ENCODE measurements at places on chromosomes 5 and 9.

DNA sequence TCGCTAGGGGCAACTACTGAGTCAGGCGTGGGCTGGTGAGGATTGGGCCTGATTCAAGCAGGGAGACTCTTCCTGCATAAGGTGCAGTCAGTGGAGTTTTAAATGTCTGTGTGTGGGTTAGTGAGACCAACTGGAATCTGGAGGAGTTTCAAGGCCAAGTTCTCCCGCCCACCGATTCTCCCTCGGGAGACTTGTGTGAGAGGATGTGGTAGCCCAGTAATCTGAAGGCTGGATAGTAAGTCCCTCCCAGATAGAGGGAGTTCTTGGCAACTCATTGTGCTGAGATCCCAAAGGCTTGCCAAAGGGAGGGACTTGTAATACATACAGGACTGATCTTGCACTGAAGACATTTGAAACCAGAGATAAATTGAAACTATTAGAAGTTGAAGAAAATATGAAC is 51.8 kb downstream of the WDR36 start:
- no peak for DNase-seq

DNA sequence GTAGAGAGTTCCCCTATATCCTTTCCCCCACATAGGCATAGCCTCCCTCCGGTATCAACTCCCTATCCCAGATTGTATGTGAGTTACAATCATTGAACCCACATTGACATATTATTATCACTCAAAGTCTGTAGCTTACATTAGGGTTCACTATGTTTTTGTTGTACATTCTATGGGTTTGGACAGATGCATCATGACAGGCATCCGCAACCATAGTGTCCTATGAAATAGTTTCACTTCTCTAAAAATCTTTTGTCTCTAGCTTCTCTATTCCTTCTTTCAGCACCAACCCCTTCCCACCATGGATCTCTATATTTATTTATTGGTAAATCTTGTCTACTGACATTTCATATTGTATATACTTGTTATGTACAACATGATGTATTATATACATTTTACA is 31.6 kb downstream of the TAF11L14 start:
- DNase-seq, result no peak

DNA sequence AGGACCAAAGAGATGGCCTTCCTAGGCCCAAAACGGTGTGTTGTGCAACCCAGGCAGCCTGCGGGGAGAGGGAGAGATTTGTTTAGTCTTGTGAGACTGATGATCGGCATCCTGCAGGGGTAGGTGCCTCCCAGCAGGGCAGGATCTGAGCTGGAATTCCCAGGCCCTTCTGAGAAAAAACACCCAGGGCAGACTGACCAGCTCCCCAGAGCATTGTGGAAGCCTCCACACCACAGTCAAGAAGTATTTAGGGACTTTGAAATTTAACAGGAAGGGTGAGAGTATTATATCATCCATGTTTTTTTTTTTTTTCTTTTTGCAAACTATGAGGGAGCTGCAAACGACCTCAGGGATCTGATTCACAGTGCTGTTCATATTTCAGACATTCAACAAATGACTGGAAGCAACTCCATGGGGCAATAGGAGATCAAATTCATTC is 104.5 kb upstream of the LHFPL2 start:
- DNase-seq, result no peak

DNA sequence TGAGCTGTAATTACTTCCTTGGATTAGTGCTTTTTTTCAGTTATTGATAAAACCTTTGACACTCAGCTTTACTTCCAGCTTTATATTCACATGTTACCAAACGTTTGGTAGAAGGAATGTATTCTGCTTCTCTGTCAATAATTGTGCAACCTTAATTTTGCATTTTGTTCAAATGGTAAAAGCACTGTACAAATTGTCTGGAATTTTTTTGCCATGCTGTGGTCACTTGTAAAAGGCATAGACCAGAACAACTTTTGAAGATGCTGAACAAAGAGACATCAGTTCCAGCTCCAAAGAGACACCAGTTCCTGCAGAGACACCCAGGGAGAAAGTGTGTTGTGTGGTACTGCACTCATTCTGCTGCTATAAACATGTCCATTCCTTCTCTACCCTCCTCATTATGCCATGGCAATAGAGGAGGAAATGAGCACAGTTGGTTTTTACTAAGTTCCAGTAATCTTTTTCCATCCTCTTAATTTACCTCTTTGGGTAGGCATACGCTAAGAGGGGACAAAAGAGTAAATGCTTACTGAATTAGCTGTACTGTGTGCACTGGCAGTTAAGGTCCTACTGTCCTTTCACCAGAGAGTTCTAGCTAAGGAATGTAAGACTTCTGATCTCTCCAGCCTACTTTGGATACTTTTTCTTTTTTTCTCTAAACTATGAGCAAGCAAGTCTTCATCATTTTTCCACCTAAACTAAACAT is 387.4 kb downstream of the FGF10 start:
- DNase-seq, result no peak

- no peak for DNase-seq
Measured at GRCh38 chr5:66660396-66660795, 64.2 kb downstream of the MAST4 start.

GRCh38 chr5:157241483-157241882 is 24.4 kb upstream of the CYFIP2 start:
- no peak for DNase-seq

- no peak for DNase-seq
Measured at GRCh38 chr5:146448783-146449519, 1.8 kb downstream of the TCERG1 start.

GRCh38 chr9:17846948-17847655 is 268.2 kb downstream of the SH3GL2 start:
- no peak for DNase-seq

DNA sequence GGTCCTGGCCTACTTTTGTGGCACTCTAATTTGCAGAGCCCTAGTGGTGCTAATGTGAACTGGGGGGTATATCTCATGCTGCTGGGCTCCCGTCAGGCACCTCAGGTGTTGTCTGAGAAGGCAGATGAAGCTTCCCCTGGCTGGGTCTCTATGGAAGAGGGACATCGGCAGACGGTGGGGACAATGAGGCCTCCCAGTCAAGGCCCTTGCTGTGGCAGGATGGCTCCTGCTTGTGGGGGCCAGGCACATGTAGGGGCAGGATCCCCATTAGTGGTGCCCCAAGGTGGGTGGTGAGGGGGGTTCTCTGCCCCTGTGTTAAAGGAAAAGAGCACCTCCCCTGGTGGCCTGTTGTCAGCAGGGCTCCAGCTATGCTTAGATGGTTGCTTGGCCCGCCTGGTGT is 192.8 kb upstream of the S1PR3 start:
- no peak for DNase-seq

DNA sequence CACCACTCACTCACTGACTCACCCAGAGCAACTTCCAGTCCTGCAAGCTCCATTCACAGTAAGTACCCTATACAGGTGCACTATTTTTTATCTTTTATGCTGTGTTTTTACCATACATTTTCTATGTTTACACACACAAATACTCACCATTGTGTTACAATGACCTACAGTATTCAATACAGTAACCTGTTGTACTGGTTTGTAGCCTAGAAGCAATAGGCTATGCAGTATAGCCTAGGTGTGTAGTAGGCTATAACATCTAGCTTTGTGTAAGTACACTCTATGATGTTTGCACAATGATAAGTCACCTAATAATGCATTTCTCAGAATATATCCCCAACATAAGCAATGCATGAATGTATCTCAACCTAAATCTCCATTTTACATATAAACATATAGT is 541.1 kb downstream of the NR2F1-AS1 start:
- DNase-seq, result no peak

DNA sequence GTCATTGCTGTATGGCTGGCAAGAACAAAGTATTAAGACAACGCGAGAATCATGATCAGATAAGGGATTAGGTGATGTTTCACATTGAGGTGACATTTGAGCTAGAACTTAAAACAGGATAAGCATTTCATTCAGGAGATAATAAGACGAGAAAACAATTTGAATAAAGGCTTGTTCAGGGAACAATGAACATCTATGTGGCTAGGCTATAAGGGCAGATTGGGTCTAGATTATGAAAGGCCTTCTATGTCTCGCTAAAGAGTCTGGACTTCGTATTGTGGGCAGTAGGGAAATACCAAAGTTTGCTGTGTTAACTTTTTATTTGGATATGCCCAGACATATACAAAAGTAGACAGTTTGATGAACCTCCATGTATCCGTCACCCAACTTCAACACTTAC is 6.9 kb downstream of the MRPL22 start:
- no peak for DNase-seq

GRCh38 chr9:101026824-101027223 is 1.7 kb upstream of the PLPPR1 start:
- DNase-seq, result no peak

- no peak for DNase-seq
Measured at GRCh38 chr5:7869474-7870136, 657 bp downstream of the MTRR start.

GRCh38 chr5:96977228-96977627 is 41.3 kb downstream of the LNPEP start:
- no peak for DNase-seq

DNA sequence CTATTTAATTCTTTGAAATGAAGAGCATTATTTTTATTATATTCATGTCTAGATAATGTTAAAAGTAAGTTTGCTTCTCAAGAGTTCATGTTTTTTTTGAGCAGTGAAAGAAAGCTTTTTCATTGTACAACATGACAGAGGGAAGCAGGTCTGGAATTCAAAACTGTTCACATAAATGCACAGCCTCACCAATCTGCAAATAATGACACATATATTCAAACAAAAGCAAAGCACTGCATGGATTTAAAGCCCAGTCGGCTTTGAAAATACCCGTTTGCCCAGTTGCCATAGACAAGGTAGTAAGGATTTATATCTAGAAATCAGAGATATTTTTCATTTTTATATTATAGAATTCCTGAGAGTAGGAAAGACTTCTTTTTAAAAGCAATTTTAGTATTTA is 201.8 kb downstream of the CD180 start:
- no peak for DNase-seq

DNA sequence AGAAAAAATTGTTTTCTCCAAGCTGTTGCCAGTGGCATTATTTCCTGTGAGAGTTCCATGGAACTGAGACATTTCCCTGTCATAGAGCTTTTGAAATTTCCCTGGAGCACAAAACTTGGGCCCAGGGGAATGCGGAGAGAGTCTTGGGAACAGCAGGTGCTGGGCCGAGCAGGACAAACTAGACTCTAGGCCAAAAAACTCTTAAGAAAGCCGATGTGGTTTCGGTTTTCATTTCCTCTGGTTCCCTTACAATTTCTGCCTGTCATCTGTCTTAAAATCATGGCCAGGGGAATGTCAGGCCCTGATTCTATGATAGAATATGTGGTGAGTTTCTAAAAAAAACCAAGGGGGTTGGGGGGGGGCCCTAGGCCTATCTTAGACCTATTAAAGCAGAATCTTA is 4.6 kb downstream of the SLC35A4 start:
- no peak for DNase-seq
